ENCODE measurements at places on chromosomes 1 and 21. TPM values are rescaled to one million over a fixed set of nuclear protein-coding genes. Genes with fewer than 3 reads are reported as not detected.

MPL gene
- total RNA-seq: not detected

CXADR gene
- total RNA-seq: 0.91 TPM

LRRIQ3 gene
- 0.46 TPM for total RNA-seq

PCAT6 gene
- total RNA-seq: 0.85 TPM

EXO1 gene
- 1.6 TPM for total RNA-seq

SNRNP40 gene
- total RNA-seq: 62.0 TPM

SMIM11 gene
- total RNA-seq: 13.5 TPM

NEK2 gene
- 2.5 TPM for total RNA-seq

OR2T8 gene
- total RNA-seq: not detected

SLAMF7 gene
- total RNA-seq: not detected

FMO5 gene
- total RNA-seq: 1.4 TPM

C4BPA gene
- not detected for total RNA-seq

EIF3I gene
- 240 TPM for total RNA-seq

OR10J1 gene
- total RNA-seq: not detected

TNNT2 gene
- under 0.01 TPM for total RNA-seq

LCE2B gene
- total RNA-seq: not detected

HIVEP3 gene
- 2.1 TPM for total RNA-seq

RBP7 gene
- not detected for total RNA-seq

ATP1A4 gene
- total RNA-seq: not detected

RIPK4 gene
- 15.0 TPM for total RNA-seq

HLX gene
- total RNA-seq: 4.9 TPM

RAB7B gene
- total RNA-seq: 6.5 TPM

KCNJ6 gene
- total RNA-seq: 0.20 TPM

UAP1 gene
- 161 TPM for total RNA-seq

ADAMTSL4 gene
- total RNA-seq: 13.4 TPM

RNU1-3 gene
- total RNA-seq: under 0.01 TPM

PYGO2 gene
- total RNA-seq: 11.1 TPM

RHD gene
- not detected for total RNA-seq

PLA2G2F gene
- total RNA-seq: not detected

RCAN1 gene
- 438 TPM for total RNA-seq

PLEKHM2 gene
- total RNA-seq: 122 TPM

TRIM45 gene
- total RNA-seq: 1.9 TPM

HMGN1 gene
- total RNA-seq: 121 TPM

COL24A1 gene
- 0.46 TPM for total RNA-seq

All from smooth muscle cell of the pulmonary artery (primary cell).